ENCODE measurements at places on chromosomes 5 and 9. TPM values are rescaled to one million over a fixed set of nuclear protein-coding genes. Genes with fewer than 3 reads are reported as not detected.

GRCh38 chr9:121727295-121728020 is 76.0 kb downstream of the DAB2IP start:
- DNase-seq = no peak

- DNase-seq = no peak
These were observed 601.9 kb downstream of the SEMA5A start for GRCh38 chr5:8944005-8944404.

- DNase-seq = no peak
These were observed 47.3 kb upstream of the CDKN2B start for GRCh38 chr9:22056402-22056801.

DNA sequence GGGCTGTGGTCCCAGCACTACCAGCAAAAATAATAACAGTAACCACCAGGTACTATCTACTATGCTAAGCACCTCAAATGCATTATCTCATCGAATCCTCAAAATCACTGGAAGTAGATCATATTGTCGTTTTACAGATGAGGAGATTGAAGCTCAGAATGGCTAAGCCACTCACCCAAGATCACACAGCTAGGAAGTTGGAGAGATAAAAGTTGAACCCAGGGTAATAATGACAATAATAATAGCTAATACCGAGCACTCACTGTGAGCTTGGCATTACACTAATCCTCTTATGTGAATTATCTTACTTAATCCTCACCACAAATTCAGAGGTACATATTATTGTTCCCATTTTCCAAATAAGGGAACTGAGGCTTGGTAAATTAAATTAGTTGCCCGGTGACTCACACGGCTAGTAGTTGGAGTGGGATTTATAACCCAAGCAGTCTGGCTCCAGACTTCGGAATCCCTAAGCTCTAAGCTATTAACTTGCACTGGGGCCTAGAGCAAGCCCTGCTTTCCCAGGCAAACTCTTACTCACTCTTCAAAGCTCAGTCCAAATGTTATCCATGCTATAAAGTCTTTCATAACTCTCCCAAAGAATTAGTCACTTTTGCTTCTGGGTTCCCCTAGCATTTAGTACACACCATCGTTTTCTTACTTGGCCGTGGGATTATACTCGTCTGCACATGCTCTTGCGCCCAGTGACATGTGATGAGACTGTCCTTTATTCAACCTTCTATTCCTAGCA is 3.8 kb downstream of the ARSI start:
- no peak for DNase-seq

DNA sequence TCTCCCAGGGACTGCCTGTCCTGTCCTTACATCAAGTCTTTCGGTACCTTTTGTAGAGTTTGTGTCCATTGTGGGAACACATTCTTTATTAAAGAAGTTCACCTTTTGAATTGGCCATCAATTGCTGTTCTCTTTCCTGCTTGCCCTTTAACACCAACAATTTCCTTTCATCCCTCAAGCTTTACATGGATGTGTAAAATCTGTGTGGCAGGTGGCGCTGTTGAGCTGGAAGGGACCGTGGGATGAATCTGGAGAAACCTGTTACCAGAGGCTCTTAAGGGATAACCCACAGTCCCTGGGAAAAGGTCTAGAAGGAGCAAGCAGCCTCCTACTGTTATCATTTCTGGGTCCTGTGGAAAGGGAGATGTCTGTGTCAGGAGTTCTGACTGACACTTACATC is 7.9 kb upstream of the ZFP62 start:
- peak; percentile 96 for DNase-seq

DNA sequence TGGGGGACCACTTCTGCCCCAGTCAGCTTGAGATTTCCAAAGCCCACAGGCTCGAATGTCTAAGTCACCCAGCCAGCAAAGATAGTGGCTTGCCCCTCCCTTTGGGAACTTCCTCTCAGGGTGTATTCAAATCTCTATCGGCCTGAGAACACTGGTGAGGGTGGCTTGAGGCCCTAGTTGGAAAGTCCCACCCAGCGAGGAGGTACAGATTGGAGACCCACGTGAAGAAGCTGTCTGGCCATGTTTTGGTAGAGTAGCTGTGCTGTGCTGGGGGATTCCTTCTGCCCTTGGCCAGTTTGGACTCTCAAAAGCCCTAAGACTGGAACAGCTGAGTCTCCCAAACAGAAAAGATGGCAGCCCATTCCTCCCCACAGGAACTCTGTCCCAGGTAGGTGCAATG is 172.7 kb upstream of the RIOK2 start:
- no peak for DNase-seq

DNA sequence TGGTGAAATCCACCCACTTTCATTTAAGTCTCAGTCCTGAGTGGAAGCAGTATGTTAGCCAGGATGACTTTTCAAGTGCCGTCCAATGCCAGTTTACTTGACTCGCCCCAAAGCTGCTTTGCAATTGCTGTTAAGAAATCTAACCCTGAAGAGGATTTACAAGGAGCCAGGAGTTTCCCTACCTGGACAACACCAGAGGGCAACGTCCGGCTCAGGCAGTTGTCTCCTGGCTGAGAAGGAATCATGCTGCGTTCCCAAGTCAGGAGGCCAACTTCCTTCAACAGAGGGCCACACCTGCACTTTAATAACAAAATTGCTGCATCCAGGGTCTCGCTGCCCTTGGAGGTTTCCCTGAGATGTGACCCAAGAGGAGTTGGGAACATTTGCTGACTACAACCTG is 65.8 kb downstream of the BOD1 start:
- no peak for DNase-seq

GRCh38 chr9:121386442-121387175 is 16.6 kb upstream of the STOM start:
- no peak for DNase-seq

DNA sequence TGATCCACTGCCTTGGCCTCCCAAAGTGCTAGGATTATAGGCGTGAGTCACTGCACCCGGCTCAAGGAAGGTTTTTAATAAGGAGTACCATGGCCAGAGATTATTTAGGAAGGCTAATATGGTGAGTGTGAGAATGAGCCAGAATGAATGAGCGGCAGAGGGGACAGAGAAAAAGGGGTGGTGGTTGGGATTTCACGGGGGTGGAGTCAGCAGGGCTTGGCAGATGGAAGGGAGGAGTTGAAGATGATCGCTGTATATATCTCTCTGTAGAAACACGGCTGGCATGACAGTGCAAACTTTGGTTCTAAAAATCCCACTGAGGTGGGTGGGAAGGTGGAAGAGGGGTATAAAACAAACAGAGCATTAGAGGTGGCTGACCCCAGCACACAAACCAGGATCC is 176.7 kb upstream of the TBC1D2 start:
- DNase-seq = no peak

DNA sequence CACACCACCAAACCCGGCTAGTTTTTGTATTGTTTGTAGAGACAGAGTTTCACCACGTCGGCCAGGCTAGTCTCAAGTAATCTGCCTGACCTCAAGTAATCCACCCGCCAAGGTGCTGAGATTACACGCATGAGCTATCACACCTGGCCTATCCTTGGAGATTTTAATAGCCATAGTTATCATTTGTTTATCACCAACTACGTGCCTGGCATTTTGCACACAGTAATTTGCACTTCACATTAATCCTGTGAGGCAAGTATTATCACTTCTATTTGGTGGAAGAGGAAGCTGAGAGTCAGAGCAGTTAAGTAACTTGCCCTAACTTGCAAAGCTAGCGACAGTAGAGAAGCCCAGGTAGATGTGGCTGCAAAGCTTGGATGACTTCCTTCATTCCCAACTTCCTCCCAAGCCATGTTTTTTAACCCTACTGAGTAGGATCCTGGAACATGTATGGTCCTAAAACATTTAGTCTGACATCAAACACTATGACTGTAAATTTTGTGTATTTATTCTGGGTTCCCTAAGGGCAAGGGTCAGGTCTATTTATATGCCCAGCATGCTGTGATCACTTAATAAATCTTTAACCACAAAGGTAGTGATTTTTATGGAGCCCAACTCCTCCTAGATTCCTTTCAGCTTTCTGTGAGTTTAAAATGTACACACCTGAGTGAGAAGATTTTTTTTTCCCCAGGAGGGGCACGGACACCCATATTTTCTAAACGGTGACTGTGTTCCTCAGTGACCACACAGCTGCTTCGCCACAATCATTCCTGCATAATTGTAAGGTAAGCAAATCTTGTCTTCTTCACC is 100.2 kb upstream of the RAI14 start:
- no peak for DNase-seq

DNA sequence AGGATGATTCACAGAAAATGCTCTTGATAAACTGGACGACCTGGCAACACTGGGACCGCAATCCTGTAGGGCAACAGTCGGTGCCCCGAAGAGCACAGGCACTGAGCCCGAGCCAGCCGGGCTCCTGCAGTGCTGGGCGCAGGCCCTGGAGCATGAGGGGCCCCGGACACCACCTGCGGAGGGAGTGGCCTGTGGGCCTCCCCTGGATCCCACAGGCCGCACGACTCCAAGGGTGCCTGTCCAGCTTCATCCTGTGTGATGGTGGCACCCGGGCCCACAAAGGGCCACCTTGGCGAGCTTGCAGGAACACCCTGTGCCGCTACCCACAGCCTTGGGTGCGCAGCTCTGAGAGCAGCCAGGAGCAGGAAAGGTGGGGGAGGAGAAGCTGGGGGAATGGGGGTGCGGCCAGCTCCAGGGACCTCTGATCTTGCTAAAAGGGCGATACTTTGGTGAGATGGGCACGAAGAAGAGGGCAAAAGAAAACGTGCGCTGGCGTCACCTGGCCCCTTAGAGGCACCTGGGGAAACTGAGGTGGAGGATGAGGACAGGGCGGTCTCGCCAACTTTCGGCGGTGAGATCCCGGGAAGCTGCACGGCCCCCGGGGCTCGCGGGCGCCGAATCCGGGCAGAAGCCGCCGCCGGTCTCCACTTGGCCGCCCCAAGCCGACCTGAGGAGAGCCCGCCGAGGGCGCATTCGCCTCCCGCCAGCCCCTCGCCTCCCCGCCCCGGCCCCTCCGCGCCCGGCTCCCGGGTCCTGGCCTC is 722 bp downstream of the TBC1D9B start:
- DNase-seq = peak; percentile 61

GRCh38 chr9:75889977-75890471 is 449 bp upstream of the PCSK5 start:
- peak; percentile 40 for DNase-seq

DNA sequence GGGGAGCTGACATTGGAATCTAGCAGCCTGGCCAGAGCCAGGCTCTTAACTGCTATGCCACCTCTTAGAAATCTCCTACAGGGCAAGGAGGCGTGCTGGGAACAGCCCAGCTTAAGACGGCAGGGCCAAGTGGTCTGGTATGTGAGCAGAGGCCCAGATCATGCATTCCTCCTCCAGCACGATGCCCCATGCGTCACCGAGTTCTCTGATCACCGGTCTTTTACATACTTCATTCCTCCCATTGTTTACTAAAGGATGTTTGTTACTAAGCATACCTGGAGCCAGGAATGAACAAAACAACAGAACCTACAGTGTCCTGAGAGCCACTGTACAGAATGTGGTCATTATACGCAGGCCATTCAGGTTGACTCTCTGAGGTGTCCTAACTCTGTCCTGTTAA is 73.8 kb downstream of the TRIO start:
- DNase-seq = no peak

DNA sequence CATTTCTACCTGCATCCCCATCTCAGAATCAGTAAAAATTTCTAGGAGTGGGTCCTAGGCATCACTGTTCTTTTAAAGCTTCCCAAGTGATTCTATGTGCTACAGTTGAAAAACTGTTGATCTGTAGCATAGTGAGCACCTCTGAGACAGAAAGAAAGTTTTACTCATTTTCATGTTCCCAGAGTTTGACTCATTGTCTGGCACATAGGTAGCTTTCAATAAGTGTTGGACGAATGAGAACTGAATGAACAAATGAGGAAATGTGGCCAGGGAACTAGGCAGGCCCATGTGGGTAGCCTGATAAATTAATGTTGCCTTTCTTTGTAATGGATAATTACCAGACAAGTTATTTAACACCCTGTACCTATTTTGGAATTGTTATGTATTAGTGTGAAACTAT is 33.8 kb downstream of the RNF180 start:
- no peak for DNase-seq

GRCh38 chr9:100466171-100466828 is 6.6 kb upstream of the TMEFF1 start:
- DNase-seq = peak; percentile 21

DNA sequence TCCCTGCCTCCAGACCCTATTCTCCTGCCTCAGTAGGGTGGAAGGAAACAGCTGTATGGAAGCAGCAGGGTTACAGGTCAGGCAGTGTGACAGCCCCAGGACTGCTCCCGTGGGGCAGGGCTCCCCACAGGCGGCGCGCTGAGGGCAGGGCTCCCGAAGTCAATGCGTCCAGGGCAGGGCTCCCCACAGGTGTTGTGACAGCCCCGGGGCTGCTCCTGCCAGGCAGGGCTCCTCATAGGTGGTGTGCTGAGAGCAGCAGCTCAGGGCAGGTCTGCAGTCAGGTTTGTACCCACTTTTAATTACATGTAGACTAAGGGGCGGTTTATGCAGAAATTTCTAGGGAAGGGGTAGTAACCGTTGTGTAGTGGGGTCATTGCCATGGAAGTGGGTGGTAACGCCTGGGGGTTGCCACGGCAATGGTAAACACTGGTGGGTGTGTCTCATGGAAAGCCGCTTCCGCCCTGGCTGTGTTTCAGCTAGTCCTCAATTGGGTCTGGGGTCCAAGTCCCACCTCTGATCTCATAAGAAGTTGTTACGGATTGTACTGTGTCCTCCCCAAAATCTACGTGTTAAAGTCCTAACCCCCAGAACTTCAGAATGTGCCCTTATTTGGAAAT is 16.7 kb upstream of the TERT start:
- no peak for DNase-seq

FREM1 gene
- total RNA-seq = 19.1 TPM

MOB3B gene
- 4.3 TPM for total RNA-seq

TTC16 gene
- total RNA-seq = under 0.01 TPM
